ENCODE measurements at places on chromosomes 12 and 14.
A peak's percentile ranks its signal among the peaks of the same experiment; 100 is the strongest.

DNA sequence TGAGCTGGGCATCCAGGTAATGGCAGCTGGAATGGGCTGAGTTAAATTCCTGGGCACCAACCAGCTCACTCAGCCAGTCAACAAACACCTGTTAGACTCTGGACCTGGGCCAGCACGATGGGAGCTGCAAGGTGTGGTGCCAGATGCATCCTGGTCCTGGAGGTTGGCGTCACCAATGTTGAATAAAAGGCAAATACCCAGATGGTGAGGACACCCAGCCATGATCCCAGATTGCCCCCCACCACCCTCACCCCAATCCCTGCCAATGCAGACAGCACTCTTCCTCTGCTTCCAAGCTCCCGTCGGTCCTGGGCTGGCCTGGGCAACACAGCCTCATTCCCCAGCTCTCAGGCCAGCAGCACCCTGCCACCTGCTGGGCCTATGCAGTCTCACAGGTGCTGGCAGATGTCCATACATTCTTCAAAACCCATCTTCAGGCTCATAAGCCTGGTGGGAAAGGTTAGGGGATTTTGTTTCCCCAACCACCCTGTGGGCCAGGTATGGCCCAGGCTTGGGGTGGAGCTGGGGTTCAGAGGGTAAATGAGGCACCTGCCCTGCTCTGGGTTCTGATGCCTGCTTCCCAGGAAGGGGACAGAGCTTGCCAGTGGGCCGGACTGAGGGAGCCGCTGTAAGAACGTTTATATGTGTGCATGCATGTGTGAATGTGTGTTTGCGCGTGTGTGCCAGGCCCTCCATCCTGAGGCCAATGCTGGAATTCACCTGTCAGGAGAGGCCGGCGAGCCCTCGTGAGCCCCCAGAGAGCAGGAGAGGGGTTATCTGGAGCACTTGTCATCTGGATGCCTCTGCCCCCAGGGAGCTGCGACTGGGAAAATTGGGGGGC lies 58.0 kb downstream of the LGMN start:
- DNase-seq = peak; percentile 39

DNA sequence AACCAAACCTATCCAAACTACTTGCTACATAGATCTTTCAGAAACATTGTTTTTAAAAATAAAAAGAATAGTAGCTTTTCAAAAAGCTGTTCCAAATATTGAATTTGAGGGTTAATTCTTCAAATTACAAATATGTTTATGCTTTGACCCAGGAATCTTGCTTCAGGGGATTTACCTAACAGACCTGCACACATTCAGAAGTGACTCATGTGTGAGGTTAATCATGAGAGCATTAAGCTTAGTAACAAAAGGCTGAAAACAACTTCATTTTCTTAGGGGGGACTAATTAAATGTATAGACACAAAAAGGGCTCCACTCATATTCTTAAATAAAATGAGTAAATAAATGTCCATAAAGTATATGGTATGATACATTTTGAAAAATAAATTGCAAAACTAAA lies 672.4 kb upstream of the FLRT2 start:
- DNase-seq = no peak

GRCh38 chr12:39603065-39603464 lies 16.5 kb downstream of the ABCD2 start:
- DNase-seq = no peak

- peak; percentile 88 for DNase-seq
Observed at GRCh38 chr14:75418850-75419768, 8.7 kb upstream of the JDP2 start.

DNA sequence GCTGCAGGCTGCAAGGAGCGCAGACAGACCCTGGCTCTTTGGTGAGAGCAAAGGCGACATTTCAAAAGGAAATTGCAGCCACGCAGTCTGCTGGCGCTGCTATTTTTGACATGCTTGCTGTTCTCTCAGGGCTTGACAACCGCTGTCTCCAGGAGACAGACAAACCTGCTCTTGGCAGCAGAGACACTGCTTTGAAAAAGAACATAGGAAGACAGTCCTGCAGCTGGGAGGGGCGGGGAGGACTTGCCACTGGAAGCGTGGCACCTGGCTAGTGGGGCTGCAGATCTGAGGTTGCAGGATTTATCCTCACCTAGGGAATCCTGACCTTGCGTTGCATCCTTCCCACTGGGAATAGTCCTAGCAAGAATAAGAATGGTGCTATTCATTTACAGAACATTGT lies 91.8 kb upstream of the KCNA1 start:
- DNase-seq = no peak

GRCh38 chr12:7096979-7097378 lies 4.7 kb upstream of the C1R start:
- DNase-seq = no peak

- DNase-seq = no peak
Observed at GRCh38 chr12:13243516-13244070, 47.1 kb downstream of the EMP1 start.

DNA sequence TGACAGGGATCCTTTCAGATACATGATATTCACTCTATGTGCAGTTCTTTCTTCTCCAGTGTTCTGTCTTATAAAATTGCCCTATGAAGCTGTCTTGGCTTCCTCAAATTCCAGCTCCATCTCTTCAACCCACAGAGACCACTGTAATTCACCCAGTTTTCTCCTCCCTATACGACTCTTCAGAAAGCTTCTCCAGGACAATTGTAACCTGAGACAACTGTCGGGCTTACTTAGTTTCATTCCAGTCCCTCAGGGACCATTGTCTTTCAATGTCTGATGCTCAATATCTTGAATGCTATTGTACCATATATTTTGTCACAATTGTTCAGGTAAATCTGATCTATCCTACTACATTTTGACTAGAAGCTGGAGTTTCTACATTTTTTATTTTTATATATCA lies 345.3 kb downstream of the RPL10L start:
- no peak for DNase-seq

DNA sequence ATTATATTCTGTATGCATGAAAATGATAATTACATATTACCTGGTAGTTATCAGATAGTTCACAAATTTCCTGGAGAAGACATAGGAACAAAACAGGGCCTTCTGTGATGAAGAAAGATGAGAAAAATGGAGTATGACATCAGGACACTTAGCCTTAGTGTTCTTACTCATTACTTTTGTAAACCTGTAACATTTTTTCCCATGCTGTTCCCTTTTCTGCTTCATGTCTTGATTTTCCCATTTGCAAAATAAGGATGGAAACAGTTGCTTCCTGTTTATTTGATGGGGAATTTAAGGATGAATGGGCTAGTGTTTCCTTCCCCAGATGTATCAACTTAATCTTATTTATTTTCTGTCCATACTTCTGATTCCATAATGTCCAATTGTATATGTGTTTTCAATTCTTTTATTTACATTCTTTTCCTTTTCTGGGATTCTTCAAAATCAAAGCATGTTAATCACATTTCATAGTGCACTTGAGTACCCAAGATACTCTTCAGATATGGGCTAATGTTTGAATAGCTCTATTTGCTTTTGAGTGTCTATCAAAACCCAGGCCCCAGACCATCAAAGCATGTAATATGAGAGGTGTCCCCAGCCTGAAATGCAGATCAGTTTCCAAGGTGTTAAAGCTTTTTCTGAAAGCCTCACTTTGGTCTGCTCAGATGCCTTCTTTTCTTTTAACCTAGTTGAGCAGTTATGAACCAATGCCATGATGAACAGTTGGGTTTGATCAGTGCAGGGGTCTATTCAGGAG lies 260.5 kb downstream of the RAD51B start:
- DNase-seq = no peak

- DNase-seq = no peak
Observed at GRCh38 chr12:77685901-77686300, 144.8 kb upstream of the NAV3 start.

DNA sequence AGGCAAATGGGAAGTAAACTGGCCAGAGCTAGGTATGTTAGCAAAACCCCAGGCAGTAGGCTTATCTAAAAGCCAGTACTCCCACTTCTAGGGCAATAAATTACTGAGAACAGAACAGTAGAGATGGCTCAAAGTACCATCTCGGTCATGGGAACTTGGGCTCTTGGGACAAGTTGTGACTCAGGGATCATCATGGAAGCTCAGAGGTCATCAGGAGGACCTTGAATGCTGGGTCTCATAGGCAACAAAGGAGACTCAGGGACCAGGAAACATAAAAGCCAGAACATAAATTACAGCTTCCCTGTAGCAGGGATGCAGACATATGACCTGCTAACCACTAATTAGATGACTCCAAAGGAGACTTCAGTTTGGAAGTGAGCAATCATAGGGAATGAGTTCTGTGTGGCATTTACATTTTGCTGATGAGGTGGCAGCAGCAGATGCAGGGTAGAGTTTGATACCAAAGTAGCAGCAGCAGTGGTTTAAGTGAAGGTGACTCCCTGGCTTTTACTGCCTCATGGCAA lies 97.6 kb upstream of the SCAF11 start:
- no peak for DNase-seq

DNA sequence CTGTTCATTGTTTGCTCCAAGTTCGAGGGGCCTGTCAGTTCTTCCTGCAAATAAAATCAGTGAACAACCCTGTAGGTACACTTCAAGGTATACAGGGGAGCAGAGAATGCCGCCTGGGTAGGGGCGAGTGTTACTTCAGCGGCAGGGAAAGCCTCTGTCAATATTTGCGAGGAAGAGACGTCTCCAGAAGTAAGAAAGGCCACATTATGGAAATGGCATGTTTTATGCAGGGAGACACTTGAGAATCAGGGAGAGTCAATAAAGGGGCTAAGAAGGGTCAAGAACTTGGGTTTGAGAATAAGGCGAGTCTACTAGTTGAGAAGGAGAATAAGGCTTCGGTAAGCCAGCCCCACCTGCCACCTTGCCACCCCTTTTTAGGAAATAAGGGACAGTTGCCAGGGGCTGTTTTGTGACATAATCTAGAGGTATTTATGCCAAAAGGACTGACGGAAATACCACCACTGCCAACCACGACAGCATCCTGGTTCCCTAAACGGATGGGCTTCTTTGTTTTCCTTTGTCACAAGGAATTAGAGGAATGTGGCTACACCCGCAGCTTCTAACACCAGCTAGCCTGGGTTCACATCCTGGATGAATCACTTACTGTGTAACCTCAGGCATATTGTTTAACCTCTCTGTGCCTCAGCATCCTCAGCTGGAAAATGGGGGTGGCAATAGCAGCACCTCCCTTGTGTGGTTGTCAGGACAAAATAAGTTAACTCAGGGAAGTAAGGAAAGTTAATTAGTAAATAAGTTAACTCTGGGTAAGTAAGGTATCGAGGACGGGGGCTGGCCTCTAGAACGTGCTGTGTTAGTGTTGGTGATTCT lies 67.7 kb downstream of the EID3 start:
- DNase-seq = no peak

DNA sequence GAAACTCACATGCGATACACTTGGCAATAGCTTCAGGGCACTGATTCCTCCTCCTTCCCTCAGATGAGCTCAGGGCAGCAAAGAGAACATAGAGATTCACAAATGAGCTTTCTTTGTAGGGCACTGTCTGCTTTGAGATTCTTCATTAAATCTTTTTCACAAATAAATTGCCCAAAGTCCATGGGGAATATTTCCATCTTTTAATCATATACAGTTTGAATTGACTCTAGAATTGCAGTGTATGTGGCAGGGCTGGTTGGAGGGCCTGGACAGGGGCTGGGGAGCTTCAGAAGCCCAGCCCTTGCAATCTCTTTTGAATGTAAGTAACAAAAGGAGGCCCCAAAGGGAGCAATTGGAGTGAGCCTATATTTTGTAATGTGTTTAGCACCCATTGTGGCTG lies 197.5 kb downstream of the NOVA1 start:
- no peak for DNase-seq

- DNase-seq = no peak
Observed at GRCh38 chr12:25424211-25424731, 128.8 kb downstream of the LMNTD1 start.

- DNase-seq = peak; percentile 75
Observed at GRCh38 chr12:121804417-121805111, 755 bp downstream of the SETD1B start.

DNA sequence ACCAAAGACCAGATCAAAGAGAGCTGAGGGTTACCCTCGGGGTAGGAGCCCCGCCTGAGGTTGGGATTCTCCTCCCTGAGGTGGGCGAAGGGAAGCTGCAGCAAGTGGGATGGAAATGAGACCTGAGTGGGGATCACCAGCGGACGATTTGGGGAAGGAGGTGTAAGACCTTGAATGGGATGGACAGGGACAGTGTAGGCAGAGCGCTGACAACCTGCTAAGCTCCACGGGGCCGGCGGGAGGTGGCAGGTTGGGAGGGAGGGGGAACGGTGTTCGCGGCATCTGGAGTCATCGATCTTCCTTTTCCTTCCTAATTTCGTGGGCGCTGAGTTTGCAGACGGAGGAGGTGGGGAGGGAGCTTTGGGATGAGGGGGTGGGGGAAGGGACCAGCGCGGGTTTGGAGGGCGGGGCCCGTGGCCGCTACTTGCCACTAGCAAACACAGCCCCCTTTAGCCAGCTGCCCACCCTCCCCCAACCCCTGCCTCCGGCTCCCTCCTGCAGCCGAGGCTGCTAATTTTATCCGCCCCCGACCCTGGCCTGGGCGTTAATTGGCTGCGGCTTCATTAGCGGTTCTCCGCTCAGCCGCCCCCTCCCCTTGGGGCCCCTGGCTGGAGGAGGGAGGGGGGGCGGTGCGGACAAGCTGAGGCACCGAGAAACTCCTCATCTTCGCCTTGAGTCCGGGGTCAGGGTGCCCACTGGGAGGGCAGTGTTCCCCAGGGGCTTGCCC lies 2.8 kb upstream of the SHMT2 start:
- DNase-seq = no peak

DNA sequence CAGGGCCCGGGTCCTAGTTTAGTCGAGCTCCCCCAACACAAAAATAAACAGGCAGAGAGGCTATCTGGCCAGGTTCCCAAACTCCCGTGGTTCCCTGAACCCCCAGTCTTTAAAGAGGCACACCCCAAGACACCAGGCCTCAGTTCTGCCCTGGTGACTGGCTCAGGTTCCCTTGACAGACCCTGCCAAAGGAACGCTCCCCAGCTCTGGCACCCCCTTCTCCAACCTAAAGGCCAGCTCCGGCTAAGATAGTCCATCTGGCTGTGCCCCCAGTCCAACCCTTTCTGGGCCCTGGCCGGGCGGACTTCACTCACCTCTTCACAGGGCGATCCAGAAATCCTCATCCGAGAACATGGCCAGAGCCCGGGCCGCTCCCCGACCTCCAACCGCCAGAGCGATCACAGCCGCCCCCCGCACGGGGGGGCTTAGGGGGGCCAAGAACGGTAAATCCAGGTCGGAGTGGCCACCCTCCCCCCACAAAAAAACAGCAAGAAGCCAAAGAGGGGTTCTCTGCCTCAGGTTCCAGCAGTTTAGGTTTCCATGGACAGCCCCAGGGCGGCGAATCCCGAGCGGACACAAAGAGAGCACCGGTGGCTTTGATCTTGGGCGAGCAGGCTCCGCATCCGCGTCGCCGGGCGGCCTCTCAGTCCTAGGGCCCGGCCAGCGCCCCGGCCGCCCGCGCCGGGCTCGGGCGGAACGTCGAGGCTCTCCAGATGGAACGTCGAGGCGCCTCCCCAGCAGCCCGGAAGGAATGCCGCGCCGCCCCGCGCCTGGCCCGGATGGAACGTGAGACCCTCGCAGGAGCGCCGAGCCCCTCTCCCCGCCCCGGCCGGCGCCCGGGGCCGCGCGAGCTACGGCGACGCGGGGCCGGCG lies 1.1 kb downstream of the KMT2D start:
- DNase-seq = peak; percentile 57
